ENCODE measurements at places on chromosomes 5 and 9.

DNA sequence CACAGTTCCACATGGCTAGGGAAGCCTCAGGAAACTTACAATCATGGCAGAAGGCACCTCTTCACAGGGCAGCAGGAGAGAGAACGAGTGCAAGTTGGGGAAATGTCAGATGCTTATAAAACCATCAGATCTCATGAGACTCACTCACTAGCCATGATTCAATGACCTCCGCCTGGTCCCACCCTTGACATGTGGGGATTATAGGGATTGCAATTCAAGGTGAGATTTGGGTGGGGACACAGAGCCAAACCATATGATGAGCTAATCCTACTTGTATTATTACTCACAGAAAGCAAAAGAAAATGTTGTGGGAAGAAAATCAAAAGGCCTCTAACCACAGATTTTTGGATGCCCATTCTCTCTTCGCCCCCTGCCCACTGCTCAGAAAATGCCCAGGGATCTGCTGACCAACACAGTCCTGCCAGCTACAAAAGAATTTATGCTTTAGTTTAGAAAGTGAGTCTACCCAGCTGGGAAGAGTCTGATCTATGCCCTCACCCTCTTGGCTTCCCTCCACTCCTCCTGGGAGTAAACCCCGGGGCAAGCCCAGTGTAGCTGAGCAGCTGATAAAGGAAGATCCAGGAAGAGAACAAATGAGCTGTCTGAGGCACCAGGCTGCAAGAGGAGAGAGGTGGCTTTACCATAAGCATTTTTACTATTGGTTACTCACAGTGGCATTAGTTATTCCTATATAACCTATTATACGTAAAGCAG lies 53.1 kb downstream of the RNF130 start:
- no peak for DNase-seq

- no peak for DNase-seq
Measured at GRCh38 chr9:36897478-36897877, 136.6 kb downstream of the PAX5 start.

- no peak for DNase-seq
Measured at GRCh38 chr9:35557320-35557719, 47.7 kb upstream of the TESK1 start.

DNA sequence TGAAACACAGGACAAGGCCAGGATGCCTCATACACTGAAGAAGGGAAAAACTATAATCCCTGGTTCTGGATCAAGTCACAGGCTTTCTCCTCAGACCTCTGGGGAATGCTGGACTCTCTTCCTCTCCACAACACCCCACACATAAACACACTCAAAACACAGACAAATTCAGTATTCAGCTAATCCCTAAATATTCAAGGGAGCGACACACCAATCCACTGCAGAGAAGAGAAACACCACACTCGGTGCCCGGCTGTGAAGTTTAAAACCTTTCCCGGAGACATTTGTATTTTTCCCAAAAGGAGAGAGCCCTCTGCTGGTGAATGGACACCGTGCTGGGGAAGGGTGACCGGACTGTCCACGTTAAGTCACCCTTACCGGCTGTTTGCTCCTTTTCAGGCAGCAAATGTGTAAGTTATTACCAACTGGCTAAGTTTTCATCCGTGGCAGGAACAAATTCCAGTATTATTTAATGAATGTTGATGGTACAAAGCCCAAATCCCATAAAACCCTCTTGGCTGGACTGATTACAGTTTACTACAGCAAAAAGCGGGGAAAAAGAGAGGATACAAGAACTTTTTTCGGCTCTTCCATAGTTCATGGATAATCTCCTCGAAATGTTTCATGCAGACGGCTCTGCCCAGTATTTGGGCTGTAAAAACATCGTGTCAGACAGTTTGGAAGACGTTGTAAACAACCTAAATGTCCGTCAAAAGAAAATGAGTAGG lies 130.9 kb upstream of the SLC30A5 start:
- DNase-seq = no peak

GRCh38 chr5:124783794-124784193 lies 37.4 kb upstream of the ZNF608 start:
- DNase-seq = no peak

GRCh38 chr9:106861640-106862109 lies 1.3 kb upstream of the ZNF462 start:
- no peak for DNase-seq

DNA sequence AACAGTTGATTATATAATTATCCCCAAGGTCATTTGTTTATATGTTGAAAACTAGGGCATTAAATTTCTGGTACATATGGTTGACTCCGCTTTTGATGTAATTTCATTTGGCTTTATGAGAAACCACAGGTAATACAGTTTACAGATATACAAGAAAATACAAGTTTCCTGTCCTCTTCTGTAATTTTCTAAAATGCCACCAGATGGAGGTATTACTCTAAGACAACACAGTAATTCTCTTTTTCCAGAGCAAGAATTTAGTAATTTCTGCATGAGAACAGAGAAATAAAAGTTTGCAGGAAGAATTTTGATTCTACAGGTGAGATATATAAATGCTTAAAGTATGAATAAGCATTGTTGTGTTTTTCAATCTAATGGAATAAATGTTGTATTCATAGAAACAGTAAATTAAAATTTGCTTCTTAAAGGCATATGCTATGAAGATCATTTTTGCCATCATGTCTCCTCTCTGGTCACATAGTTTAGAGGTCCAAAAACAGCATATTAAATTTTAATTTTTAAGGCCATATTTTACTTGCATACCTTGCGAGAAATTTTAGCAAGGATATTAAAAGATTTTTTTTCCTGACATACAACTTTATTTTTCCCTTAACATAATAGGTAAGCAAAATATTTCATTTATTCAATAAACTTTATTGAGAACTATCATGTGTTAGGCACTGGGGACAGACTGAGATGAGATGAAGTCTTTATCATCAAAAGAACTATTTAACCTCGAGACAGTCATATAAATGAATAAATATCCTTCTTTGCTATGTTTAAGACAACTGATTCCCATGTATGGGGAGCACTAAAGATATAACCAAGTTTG lies 22.7 kb downstream of the CHD1 start:
- peak; percentile 31 for DNase-seq

- DNase-seq = no peak
Measured at GRCh38 chr9:89996773-89997172, 392.0 kb downstream of the GADD45G start.

DNA sequence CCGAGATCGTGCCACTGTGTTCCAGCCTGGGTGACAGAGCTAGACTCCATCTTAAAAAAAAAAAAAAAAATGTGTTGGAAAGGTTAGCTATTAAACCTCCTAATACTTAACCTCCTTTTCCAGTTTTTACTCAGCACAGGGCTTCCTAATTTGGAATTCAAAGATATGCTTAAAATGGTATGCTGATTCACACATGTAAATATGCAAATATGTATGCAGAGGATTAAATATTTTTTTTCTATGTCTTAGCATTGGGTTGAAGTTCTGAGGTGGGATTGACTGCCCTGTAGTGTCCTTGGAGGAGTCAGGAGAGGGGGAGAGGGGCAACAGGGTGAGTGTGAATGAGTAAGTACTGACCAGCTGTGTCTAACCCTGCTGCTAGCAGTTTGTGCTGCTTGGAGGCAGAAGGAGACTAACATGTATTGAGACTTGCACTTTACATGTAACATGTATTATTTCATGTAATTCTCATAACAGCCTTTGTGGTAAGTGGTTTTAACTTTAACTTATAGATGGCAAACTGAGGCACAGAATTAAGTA lies 63.2 kb downstream of the SLC44A1 start:
- no peak for DNase-seq

DNA sequence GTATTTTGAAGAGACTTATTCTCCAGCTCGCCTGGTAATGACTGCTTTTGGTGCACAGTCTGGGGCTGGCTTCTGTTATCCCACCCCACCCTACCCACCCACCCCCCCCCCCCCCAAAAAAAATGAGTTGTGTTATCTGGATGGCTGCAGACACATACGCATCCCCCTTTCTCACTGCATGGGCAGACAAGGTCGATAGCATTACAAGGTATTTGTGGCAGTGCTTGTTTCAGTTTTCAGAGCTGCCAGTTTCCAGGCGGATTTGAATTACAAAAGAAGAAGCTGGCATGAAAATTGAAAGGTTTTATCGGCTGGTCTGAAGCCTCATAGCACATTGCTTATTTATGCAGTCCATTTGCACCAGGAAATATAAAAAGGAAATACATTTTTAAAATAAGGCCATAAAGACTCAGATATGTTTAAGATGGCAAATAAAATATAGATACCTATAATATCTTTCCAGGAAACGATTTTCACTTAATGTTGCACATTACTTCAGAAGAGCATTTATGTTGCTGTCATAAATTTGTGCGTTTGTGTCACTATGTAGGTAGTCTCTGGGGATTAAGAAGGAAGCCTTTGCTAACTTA lies 85.1 kb upstream of the GRHPR start:
- no peak for DNase-seq

GRCh38 chr5:19928562-19929421 lies 59.2 kb downstream of the CDH18 start:
- no peak for DNase-seq

DNA sequence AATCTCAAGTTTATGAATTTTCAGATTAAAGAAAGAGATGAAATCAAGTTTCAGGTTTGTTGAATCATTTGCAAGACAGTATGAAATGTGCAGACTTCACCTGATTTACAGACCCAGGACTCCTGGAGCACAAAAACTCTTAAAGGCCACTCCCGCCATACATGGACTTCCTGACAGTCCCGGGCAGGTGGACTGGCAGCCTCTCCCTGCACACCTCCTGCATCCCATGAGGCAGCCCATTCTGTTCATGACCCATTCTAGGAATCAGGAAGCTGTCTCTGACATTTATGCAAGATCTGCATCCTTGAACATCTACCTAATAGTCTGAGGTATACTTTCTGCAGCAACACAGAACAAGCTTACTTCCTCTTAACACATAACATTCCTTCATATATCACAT lies 5.9 kb downstream of the DDX31 start:
- DNase-seq = no peak

DNA sequence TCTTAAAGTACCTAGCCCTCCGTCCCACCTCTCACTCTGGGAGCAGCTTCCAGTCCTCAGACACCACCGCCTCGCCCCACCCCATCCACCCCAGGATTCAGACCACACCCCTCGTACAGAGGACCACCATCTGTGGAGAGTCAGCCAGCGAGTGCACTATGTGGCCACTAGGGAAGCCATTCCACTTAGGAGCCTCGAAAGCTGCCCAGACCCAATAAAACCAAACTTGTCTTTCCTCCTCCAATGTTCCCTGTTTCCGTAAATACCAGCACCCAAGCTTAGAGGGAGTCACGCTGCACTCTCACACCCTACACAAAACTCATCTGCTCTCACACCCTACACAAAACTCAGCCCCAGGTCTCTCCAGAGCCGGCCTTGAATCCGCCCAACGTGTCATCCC lies 1.9 kb downstream of the GCNT4 start:
- DNase-seq = no peak

- DNase-seq = no peak
Measured at GRCh38 chr9:89260525-89260924, 50.5 kb upstream of the CKS2 start.

DNA sequence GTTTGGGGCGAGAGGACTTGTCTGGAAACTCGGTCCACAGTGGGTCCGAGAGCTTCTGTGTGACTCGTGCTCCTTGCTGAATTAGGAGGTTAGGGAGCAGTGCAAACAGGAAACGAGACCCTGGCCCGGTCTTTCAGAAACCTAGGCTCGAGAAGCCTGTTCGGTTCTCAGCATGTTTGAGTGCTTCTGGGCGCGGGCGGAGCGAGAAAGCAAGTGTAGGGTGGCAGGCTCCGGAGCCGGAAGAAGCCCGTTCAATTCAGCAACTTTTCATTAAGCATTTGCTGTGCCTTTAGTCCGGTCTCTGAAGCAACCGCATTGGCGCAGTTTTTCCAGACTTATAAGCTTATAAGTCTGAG lies 547 bp downstream of the CLTA start:
- DNase-seq = no peak

DNA sequence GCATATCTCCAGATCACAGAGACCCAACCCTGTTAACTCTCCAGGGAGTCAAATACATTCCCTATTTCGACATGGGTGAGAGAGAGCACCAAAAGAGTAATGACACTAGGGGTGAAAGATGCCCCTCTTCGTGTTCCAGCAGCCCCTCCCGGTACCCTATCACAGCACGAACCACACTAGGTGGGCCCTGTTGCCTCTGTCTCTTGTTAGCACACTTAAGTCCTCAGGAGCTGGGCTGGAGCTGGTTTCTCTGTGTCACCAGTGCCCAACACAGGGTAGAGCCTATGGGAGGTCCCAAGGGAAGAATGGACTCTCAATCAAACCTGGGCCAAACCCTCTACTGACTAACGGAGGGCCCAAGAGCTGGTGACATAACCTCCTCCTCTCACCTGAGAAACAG lies 1.2 kb downstream of the CDK20 start:
- no peak for DNase-seq

DNA sequence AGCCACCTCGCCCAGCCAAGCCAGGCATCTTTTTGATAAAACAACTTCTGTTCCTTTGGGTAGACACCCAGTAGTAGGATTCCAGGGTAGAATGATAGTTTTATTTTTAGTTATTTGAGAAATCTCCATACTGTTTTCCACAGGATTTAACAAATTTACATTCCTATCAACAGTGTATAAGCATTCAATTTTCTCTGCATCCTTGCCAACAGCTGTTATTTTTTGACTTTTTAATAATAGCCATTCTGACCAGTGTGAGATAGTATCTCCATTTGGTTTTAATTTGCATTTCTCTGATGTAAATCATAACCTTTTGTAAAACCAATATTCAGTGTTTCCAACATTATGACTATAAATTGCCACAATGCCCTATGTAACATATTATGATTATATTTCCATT lies 28.2 kb upstream of the CCNB1 start:
- DNase-seq = no peak

- no peak for DNase-seq
Measured at GRCh38 chr5:113330533-113331208, 104.1 kb downstream of the TSSK1B start.

- no peak for DNase-seq
Measured at GRCh38 chr9:78826527-78826926, 529.6 kb downstream of the PSAT1 start.

GRCh38 chr5:448061-448765 lies 5.2 kb downstream of the EXOC3 start:
- DNase-seq = no peak

- DNase-seq = no peak
Measured at GRCh38 chr5:2929779-2930178, 178.3 kb upstream of the IRX2 start.

DNA sequence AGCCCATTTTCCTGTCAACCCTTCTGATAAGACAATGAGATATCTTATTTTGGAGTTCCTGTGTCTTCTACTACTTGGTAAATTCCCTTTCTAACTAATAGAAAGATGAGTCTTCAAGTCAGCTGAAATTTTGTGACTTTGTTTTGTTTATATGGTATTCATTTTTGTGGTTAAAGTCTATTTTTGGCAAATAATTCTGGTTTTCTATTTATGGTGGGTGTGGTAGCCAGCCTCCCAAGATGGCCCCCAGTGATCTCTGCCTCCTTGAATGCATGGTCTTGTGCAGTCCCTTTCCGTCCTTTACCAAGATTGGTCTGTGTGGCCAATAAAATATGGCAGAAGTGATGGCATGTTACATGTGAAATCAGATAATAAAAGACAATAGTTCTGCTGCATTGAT lies 91.5 kb downstream of the NR3C1 start:
- no peak for DNase-seq

DNA sequence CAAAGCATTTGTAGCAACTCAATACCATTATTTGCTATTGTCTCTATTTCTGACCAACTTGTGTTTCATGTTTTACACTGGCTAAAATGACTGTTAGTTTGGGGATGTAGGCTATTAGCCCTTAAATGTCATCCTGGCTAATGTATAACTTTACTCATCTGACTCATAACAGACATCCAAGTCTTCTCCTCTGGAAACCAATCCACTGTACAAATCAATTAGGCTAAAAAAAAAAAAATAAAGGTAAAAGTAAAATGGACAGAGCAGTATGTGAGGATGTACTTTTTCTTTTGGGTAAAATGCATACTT lies 20.6 kb downstream of the MEGF9 start:
- DNase-seq = no peak

Data from GM06990 (cell line).